Left lung (tissue), 14 donors: ENCODE measurements at places on chromosomes 4 and X.

DNA sequence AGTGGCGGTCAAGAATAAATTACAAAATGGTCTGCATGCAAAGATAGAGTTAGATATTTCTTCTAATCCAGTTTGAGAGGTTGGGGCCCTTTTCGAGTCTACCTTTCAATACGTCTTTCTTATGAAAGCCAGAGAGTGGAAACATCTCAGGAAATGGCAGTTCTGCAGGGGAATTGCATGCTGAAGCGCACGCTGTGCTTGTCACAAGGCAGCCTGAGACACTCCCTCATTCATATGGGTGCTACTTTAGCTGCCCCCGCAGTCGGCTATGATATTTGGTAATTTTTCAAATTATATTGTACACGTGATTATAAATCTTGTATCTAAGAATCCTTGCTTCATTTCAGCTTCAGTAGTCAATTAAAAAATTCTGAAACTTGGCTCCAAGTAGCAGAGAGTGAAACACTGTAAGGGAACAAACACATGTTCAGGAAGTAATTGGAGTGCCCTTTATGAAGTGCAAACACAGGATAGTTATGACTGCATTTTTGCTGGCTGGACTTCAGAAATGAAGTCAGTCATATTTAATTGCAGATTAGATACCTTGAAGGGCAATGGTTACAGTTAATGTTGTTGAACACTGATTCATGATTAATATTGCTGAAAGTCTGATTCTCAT lies 145.5 kb upstream of the NAP1L5 start:
- H3K4me3 ChIP-seq = no peak overlapping the region
- H3K27ac ChIP-seq = no peak overlapping the region
- DNase-seq = peak; percentile 74
- no peaks in the 10 kb centered on the region for H3K27me3 ChIP-seq

- DNase-seq = no peak
- H3K27ac ChIP-seq = no peak overlapping the region
- H3K27me3 ChIP-seq = no peaks in the 10 kb centered on the region
- no peaks in the 10 kb centered on the region for H3K4me1 ChIP-seq
Measured at GRCh38 chr4:60637976-60638375, 562.1 kb upstream of the ADGRL3 start.

GRCh38 chrX:120750381-120750780 lies 120.5 kb upstream of the C1GALT1C1 start:
- DNase-seq = no peak
- H3K4me3 ChIP-seq = no peak overlapping the region
- H3K27me3 ChIP-seq = no peaks in the 10 kb centered on the region
- H3K27ac ChIP-seq = no peak overlapping the region
- H3K36me3 ChIP-seq = no peaks in the 10 kb centered on the region

GRCh38 chrX:16882169-16882568 lies 12.0 kb upstream of the RBBP7 start:
- no peaks in the 10 kb centered on the region for H3K27me3 ChIP-seq
- H3K4me3 ChIP-seq = peak overlapping the region; percentile 27
- peaks cover 5% of the 10 kb centered on the region for H3K4me1 ChIP-seq
- H3K36me3 ChIP-seq = no peaks in the 10 kb centered on the region
- H3K27ac ChIP-seq = no peak overlapping the region

- H3K36me3 ChIP-seq = peaks cover 53% of the 10 kb centered on the region
- H3K27ac ChIP-seq = no peak overlapping the region
- no peak overlapping the region for H3K4me3 ChIP-seq
- no peak for DNase-seq
- no peaks in the 10 kb centered on the region for H3K27me3 ChIP-seq
- no peaks in the 10 kb centered on the region for H3K4me1 ChIP-seq
Measured at GRCh38 chrX:20130357-20130756, 11.3 kb downstream of the EIF1AX start.

- H3K36me3 ChIP-seq = no peaks in the 10 kb centered on the region
- H3K27ac ChIP-seq = no peak overlapping the region
- no peak for DNase-seq
- H3K4me1 ChIP-seq = no peaks in the 10 kb centered on the region
Measured at GRCh38 chr4:83019794-83020494, 9.3 kb upstream of the LIN54 start.

- no peak overlapping the region for H3K4me3 ChIP-seq
- DNase-seq = no peak
- no peaks in the 10 kb centered on the region for H3K4me1 ChIP-seq
- H3K27ac ChIP-seq = no peak overlapping the region
Measured at GRCh38 chr4:188143731-188144130, 4.5 kb downstream of the TRIML1 start.

DNA sequence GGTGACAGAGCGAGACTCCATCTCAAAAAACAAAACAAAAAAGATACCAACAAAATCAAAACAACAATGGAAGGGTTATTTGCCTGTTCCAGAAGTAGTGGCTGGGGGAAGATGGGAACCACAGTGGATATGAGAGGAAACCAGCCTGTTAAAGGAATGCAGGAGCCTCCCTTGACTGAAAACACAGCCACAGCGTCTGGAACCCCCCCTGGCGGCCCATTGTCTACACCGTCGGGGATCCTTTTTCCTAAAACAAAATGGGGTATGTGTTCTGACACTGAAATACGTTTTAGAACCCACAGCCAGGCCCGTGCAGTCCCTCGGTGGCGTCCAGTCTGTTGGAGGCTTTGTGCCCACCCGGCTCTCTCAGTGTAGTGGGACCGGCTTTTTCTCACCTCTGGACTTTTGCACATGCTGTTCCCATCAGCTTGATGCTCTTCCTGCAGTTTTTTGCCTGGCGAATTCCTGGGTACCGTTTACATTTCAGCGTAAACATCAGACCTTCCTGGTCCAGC lies 19.6 kb downstream of the PIGG start:
- peaks cover 92% of the 10 kb centered on the region for H3K36me3 ChIP-seq
- no peak overlapping the region for H3K27ac ChIP-seq
- no peaks in the 10 kb centered on the region for H3K4me1 ChIP-seq
- no peak overlapping the region for H3K4me3 ChIP-seq
- DNase-seq = no peak
- no peaks in the 10 kb centered on the region for H3K27me3 ChIP-seq

GRCh38 chr4:52010986-52011385 lies 9.2 kb downstream of the LRRC66 start:
- no peak for DNase-seq
- H3K4me3 ChIP-seq = no peak overlapping the region

- no peaks in the 10 kb centered on the region for H3K4me1 ChIP-seq
- H3K27me3 ChIP-seq = no peaks in the 10 kb centered on the region
- no peak overlapping the region for H3K4me3 ChIP-seq
- no peak overlapping the region for H3K27ac ChIP-seq
- no peaks in the 10 kb centered on the region for H3K36me3 ChIP-seq
Measured at GRCh38 chr4:105210916-105211315, 64.2 kb downstream of the TET2 start.

DNA sequence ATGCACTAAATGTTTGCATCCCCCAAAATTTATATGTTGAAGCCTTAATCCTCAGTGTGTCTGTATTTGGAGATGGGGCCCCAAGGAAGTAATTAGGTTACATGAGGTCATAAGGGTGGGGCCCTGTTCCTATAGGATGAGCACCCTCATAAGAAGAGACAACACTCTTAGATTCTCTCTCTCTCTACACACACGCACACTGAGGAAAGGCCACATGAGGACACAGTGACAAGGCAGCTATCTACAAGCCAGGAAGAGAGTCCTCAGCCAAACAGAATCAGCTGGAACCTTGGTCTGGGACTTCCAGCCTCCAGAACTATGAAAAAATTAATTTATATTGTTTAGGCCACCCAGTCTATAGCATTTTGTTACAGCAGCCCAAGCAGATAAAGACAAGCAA lies 69.3 kb upstream of the NOCT start:
- H3K36me3 ChIP-seq = no peaks in the 10 kb centered on the region
- no peak overlapping the region for H3K27ac ChIP-seq
- no peak for DNase-seq
- H3K27me3 ChIP-seq = no peaks in the 10 kb centered on the region

- H3K27me3 ChIP-seq = no peaks in the 10 kb centered on the region
- H3K4me3 ChIP-seq = no peak overlapping the region
- H3K36me3 ChIP-seq = no peaks in the 10 kb centered on the region
- H3K4me1 ChIP-seq = peaks cover 11% of the 10 kb centered on the region
Measured at GRCh38 chr4:87916626-87917025, 58.9 kb upstream of the SPP1 start.

- peaks cover 12% of the 10 kb centered on the region for H3K4me1 ChIP-seq
- no peak overlapping the region for H3K4me3 ChIP-seq
- no peak for DNase-seq
- H3K27me3 ChIP-seq = no peaks in the 10 kb centered on the region
- H3K36me3 ChIP-seq = no peaks in the 10 kb centered on the region
- no peak overlapping the region for H3K27ac ChIP-seq
Measured at GRCh38 chr4:118983293-118983692, 94.6 kb downstream of the SYNPO2 start.

DNA sequence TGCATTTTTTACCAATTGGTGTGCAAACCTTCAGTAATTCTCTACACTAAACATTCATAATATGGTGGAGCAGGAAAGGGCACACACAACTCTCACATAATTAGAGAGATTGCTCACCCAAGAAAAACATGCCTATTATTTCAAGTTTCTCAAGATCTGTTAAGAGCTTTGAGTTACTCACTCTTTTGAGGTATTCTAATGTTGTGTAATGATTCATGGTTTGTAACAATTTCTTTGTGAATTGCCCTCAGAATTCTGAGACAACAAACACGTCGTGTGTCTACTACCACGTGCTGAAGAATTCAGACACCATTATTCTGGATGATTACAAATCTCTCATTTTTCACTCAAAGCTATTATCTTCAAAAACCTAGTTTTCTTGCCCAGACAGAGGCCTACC lies 82.8 kb downstream of the PDGFC start:
- H3K4me1 ChIP-seq = no peaks in the 10 kb centered on the region
- no peaks in the 10 kb centered on the region for H3K36me3 ChIP-seq
- H3K4me3 ChIP-seq = no peak overlapping the region
- no peak for DNase-seq

- no peaks in the 10 kb centered on the region for H3K4me1 ChIP-seq
- H3K27ac ChIP-seq = no peak overlapping the region
- no peaks in the 10 kb centered on the region for H3K27me3 ChIP-seq
- H3K36me3 ChIP-seq = no peaks in the 10 kb centered on the region
- no peak overlapping the region for H3K4me3 ChIP-seq
- no peak for DNase-seq
Measured at GRCh38 chrX:69238114-69238886, 73.0 kb upstream of the PJA1 start.

GRCh38 chrX:18973527-18974192 lies 10.3 kb downstream of the PHKA2 start:
- no peaks in the 10 kb centered on the region for H3K36me3 ChIP-seq
- H3K4me3 ChIP-seq = no peak overlapping the region

DNA sequence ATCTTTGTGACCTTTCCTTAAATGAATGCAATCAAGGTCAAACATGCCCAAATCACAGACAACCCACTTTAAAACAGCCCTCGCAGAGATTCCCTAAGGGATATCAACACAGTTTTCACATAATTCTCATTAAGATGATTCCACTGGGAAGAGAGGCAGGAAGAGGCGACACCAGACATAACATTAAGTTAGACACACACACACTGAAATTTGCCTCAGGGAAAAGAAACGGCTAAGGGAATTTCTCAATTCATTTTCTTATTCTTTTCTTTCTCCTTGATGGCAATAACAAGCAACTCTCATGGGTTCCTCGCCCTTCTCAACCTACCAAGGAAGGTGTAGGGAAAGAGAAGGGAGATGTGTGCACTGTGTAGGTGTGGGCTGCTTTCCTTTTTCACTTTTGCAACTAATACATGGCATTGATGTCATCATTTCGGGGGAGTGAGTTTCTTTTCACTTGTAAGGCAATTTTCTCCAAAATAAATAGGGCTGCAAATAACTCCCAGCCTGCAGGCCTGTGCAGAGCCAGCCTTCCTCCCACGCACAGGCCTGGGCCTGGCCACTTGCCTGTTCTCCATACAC lies 41.4 kb downstream of the SOD3 start:
- DNase-seq = no peak
- H3K27ac ChIP-seq = no peak overlapping the region
- peaks cover 30% of the 10 kb centered on the region for H3K36me3 ChIP-seq
- H3K4me3 ChIP-seq = no peak overlapping the region
- H3K27me3 ChIP-seq = no peaks in the 10 kb centered on the region
